ENCODE measurements at places on chromosomes 6 and 20. TPM values are rescaled to one million over a fixed set of nuclear protein-coding genes. Genes with fewer than 3 reads are reported as not detected.

Gene CALHM4
- polyA plus RNA-seq, result 0.58 TPM

Gene DDX27
- 50.2 TPM for polyA plus RNA-seq

Gene C20orf144
- 0.19 TPM for polyA plus RNA-seq

Gene GNAS-AS1
- polyA plus RNA-seq, result 0.67 TPM

Gene LY6G6C
- polyA plus RNA-seq, result 0.45 TPM

Gene ESR1
- polyA plus RNA-seq, result 1.9 TPM

Gene SLC32A1
- polyA plus RNA-seq, result 2.0 TPM

Gene LY6G6D
- not detected for polyA plus RNA-seq

Gene LY86
- polyA plus RNA-seq, result 2.3 TPM

Gene HRH3
- 0.17 TPM for polyA plus RNA-seq

Gene TMEM74B
- polyA plus RNA-seq, result 5.1 TPM

Gene AK9
- 12.8 TPM for polyA plus RNA-seq

Gene GPSM3
- polyA plus RNA-seq, result 9.1 TPM

Gene SLPI
- polyA plus RNA-seq, result 0.42 TPM

Gene GNMT
- 2.0 TPM for polyA plus RNA-seq

Gene RAET1G
- 1.5 TPM for polyA plus RNA-seq

Gene OR2B6
- not detected for polyA plus RNA-seq

Gene SNAP91
- polyA plus RNA-seq, result 2.6 TPM

Gene PNPLA1
- polyA plus RNA-seq, result 2.7 TPM

Gene WFDC10B
- not detected for polyA plus RNA-seq

Gene POPDC3
- 0.20 TPM for polyA plus RNA-seq

Gene CRISP3
- polyA plus RNA-seq, result 0.10 TPM

Gene C20orf141
- polyA plus RNA-seq, result not detected

Gene MICB
- polyA plus RNA-seq, result 1.0 TPM

Gene OXT
- 0.93 TPM for polyA plus RNA-seq

Gene STMN3
- 27.5 TPM for polyA plus RNA-seq

Gene CST7
- polyA plus RNA-seq, result 0.70 TPM

Gene CCR6
- not detected for polyA plus RNA-seq

Gene PTK6
- 1.4 TPM for polyA plus RNA-seq

All from left renal pelvis (tissue), 4 donors.